Central memory CD4-positive, alpha-beta T cell (primary cell): ENCODE measurements at places on chromosomes 12 and 14.

GRCh38 chr12:51265024-51265423, 5.2 kb downstream of the SMAGP start:
- DNase-seq: peak; percentile 49

- DNase-seq: no peak
Measured at GRCh38 chr14:23041729-23042128, 283 bp upstream of the PSMB11 start.

DNA sequence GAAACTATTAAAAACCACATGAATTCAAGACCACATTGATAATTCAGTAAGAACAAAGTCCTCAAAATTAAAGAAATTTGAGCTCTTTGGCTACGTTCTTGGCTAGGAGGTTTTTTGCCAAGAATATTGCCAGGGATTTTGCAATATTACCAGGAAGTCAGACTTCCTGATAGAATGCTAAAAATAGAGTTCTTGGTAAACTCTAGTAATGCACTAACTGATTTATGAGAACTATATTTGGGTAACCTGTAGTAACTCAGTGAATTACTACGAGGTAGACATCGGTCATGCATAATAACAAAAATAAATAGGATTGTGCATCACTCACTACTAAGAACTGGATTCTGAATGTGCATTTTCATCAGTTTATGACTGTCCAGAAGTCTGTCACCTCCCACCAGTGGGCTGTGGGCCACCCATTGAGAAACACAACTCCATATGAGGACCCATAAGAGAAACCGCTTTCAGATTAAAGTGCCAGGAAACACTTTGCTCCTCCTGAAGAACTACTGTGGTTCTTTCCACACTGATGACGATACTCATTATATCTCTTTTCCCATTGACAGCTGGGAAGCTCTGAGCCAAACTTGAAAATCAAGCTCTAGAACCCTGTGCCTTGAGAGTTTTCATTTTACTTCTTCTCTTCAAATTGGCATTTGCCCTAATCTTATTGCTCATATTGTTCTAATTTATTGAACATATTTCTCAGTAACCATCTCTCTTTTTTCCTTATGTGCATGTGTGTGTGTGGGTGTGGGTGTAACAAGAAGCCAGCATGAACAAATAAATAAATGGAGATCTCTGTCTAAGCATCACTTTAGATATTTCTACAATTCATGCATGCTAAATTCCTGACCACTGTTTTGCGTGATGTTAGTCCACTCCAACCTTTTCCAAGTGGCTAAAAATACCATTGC, 116.6 kb downstream of the BCL11B start:
- no peak for DNase-seq

- DNase-seq: no peak
Measured at GRCh38 chr14:22537436-22538310, 51.4 kb downstream of the DAD1 start.

GRCh38 chr12:57173089-57173488, 25.7 kb upstream of the LRP1-AS start:
- no peak for DNase-seq

DNA sequence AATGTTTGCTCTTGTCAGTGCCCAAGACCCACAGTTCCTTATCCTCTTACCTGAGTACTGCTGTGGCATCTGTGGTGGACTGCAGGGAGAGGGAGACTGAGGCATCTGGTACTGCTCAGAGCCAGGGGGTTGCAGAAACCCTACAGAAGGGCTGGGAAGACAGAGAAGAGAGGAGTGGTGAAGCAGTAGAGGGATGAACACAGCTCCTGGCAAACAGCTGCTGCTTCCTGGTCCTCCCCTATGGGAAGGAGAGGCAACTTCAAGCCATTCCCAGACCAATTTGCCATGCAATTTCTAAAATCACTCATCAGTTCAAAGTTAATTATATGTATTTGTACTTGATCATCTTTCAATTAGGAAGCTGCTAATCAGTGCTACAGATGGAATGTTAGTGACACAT, 15.7 kb upstream of the STAC3 start:
- DNase-seq: no peak

GRCh38 chr14:65958664-65959562, 527.3 kb upstream of the CCDC196 start:
- DNase-seq: peak; percentile 24

GRCh38 chr14:49754570-49755097, 13.3 kb upstream of the KLHDC2 start:
- DNase-seq: no peak

GRCh38 chr14:85702997-85703396, 173.1 kb downstream of the FLRT2 start:
- DNase-seq: no peak

GRCh38 chr12:84779169-84779568, 133.4 kb downstream of the SLC6A15 start:
- DNase-seq: no peak

- no peak for DNase-seq
Measured at GRCh38 chr12:52552055-52552454, 890 bp downstream of the KRT71 start.

DNA sequence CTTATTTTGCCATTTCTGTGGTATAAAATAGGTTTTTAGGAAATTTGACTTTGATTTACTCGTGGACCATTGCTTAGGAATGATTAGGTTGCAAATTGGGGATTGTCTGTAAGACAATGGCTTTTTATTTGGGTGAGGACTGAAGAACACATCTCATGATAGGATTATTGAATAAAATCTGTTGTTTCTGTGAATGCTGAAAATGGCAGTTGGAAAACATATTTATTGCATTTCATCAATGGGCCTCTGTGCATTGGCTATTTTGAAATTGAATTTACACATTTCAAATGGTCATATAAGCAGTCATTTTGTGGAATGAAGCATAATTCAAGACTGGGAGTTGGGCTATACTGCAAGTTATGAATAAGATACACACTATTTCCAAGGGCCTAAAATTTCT, 46.0 kb downstream of the FGD4 start:
- DNase-seq: no peak

DNA sequence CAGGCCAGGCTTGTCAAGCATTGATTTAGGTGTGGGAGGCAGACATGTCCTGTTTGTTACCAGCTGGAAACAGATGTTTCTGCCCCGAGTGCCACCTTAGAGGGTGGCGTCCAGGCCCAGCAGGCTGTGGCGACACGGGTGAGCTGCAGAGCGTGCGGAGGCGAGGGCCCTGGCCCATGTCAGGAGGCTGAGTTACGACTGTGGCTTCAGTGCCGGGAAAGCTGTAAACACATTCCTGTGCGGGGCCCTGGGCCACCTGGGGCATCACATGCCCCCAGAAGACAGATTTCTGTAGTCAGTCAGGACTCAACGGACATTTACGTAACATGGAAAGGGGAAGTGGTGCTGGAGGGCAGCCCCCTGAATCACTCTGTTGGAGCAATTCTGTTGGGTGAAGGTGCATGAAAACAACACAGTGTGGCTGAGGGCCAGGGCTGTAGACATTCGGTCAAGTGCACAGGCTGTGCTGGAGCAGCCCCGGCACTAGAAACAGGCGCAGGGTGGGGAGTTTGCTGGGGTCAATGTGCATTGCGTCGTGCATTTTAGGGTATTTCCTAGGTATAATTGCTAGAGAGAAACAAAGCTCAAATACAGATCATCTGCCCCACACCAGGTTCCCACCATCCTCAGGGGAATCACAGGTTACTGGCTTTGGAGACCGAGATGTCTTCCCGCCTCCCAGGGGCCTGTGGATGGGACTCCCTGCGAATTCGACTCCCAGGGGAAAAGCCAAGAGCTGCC, 291.8 kb downstream of the TMEM121 start:
- no peak for DNase-seq

GRCh38 chr12:124732275-124733075, 131.2 kb downstream of the SCARB1 start:
- DNase-seq: no peak

DNA sequence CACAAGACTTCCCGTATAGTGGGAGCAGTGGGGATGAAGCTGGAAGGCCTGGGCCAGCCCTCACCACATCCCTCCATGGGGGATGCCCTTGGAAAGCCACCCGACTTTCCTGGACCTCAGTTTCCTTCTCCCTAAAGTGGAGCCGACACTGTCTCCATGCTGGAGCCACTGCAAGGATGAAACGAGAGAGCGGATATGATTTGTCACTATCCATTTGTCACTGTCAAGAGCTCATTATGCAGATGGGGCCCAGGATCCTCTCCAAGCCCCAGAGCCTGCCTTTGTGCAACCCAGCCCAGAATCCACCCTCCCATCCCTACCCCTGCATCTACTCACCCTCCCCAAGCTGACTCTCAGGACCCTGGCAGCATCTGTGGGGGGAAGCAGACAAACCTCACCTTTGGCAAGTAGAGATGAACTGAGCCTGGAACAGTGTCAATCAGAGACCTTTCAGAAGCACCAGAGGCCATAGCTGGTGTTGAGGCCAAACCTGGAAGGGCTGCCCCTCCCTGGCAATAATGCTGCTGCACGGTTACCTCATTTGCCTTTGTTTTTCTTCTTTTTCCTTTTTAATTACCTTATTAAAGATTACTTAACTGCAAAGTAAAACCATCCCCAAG, 287.7 kb upstream of the RTL1 start:
- DNase-seq: no peak

DNA sequence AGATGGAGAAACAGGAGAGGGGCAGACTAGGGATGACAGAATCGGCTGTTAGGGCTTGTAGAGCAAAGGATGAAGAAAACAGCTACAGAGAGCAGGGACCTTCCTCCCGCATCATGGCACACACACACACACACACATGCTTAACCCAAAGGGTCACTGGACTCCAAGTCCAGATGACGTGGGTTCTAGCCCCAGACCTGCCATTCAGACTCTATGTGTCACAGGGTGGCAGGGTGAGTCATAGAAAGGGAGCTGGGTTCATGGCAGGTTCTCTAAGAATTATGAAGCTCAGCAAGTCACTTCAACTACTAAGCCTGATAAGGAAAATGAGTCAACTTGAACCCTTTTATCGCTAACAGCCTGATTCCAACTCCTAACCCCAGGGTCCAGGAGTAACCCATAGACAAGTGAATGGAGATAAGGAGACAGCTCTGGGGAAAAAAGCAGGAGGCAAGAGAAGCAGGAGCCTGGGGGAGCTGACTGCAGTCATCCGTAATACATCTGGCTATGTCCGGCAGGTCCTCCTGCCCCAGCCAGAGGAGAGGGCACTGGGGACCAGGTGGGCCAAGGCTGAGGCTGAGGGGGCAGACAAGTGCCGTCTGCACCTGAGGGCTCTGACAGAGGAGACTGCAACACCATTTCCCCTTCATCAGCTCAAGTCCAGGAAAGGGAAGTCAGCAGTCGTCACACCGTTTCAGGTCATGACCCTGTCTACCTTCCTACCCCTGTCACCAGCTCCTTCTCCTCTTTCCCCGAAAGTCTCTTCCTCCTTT, 3.6 kb upstream of the TNFRSF1A start:
- no peak for DNase-seq

GRCh38 chr12:58086930-58087329, 145.6 kb downstream of the ATP23 start:
- no peak for DNase-seq

GRCh38 chr14:104104076-104104901, 18.8 kb downstream of the ASPG start:
- no peak for DNase-seq

- DNase-seq: no peak
Measured at GRCh38 chr14:98186140-98186539, 1085.9 kb downstream of the BCL11B start.

- no peak for DNase-seq
Measured at GRCh38 chr12:94561943-94562411, 88.4 kb downstream of the TMCC3 start.

DNA sequence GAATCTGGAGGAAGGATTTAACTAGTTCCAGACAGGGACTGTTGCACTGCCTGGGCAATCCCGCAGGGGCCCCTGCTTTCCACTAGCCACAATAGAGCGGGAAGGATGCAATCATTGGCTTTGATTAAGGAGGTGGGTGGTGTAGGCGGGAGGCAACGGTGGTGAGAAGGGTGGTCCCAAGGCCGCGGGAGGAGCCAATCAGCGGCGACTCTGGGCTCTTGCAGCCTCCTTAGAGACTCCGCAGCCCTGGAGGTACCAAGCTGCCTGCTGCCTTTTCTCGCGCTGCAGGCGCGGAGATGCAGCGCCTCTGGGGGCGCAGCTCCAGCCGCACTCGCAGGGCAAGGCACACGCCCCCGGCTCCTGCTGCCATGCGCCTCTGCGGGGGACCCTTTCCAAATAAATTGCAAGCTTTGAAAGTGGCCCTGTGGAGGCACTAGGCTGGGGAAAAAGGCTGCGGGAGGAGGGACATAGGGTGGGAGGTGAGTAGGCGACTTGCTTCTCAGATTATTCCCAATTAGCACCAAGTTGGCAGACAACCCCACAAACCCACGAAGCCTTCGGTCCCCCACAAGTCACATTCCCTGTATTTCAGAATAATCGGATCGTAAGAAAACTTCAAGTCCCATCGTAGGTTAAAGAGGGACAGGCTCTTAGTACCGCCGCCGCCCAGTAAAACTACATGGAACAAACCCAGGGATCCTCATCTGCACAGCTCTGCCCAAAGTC, 858 bp upstream of the KCNA1 start:
- DNase-seq: no peak

- no peak for DNase-seq
Measured at GRCh38 chr12:47947341-47947740, 16.1 kb upstream of the TMEM106C start.

DNA sequence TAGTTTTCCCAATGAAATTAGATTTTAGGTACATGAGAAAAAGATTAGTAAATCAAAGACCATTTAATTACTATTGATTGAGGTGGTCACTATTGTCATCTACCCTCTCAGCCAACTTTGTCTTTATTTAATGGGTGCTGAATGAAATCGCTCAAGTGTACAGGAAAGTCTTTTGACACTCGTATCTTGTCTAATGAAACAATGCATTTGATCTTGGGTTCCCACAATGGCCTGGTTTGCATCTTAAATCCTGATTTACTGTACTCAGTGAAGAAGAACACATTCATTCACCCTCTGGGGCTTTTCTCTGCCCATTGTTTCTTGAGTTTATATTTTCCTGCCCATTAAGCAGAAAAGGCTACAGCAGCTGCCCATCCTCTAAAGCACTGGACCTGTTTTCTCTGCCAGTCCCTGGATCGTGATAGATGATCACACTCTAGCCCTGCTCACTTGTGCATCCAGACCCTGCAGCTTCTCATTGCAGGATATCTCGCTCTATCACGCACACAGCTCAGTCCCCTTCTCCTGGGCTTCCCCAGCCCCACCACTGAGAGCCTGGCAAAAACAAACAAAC, 1369.3 kb downstream of the AACS start:
- no peak for DNase-seq

DNA sequence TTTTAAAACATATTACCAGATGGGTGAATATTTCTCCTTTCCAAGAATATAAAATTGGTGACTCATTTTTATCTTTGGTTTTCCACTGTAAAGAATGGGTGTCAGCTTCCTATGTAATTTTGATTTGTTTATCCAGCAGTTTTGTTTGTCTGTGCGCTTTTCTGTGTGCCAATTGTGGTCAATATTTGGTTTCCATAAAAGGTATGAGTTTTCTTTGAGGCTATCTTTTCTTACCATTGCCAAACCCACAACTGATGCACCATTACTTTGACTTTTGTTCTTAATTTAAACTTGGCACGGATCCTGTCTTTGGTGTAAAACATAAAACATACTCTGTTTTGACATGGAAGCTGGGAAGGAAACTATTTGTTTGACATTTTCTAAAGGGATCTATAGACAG, 78.8 kb upstream of the NAV3 start:
- DNase-seq: no peak

GRCh38 chr12:70645494-70646317, 8.5 kb upstream of the PTPRB start:
- DNase-seq: no peak
